ENCODE measurements at places on chromosomes 1 and 21. TPM values are rescaled to one million over a fixed set of nuclear protein-coding genes. Genes with fewer than 3 reads are reported as not detected.
A peak's percentile ranks its signal among the peaks of the same experiment; 100 is the strongest.

- no peak for DNase-seq
These were observed 85.7 kb downstream of the NENF start for GRCh38 chr1:212518188-212519054.

- no peak for DNase-seq
These were observed 36.6 kb downstream of the FMO4 start for GRCh38 chr1:171350594-171350993.

DNA sequence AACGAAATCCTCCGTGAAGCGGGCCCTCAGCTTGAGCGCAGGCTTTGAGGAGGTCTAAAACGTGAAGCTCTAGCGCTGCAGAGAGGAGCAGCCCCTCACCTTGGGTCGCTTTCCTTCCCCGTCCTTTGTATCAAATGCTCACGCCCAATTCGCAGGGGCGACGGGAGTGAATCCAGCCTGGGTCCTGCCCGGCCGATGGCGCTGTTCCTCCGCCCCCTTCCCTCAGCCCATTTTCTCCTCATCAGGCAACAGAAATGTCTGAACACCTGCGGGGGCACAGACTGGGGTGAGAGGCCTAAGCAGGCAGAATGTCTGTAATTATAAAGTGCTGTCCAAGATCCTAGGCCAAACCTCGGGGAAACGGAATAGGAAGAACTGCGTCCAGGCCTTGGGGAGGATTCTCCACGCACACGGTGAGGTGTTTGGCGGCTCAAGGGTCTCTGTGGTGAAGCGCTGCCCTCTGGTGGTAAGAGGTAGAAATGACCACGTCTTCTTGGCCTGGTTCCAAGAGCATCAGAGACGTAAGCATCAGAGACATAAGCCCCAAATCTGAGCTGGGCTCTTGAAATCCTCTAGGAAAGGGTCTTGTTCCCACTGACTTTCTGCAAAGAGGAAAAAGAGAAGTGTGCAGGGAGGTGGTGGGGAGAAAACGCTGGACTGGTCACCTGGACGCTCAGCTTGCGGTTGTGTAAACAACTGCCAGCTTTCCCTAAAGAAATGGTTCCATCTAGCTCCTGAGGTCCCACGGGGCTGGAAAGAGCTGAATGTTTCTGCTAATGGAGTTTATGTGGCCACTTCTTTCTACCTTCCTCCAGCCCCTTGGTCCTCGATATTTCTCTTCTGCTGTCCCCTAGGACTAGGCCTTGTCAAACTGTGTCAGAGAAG, 92.1 kb upstream of the CD53 start:
- DNase-seq: peak; percentile 48

ITLN2 gene
- 1.8 TPM for total RNA-seq

DNA sequence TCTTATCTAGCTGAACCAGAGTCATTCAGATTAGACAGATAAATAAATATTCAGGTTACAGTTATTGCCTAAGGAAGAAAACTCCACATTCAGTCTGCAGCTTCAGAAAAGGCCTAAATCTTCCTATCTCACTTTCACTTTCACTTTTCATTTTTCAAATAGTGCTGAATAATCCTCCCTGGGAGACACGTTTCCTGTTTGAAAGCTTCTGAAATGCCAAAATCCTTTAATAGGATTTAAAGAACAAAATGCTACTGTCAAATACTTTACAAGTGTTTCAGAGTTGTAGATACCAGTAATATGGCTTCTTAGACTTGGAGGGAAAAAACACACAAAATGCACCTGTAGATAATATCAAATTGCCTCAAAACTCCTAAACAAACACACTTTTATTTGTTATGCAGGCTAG, 3.9 kb downstream of the PSMB2 start:
- no peak for DNase-seq

DNA sequence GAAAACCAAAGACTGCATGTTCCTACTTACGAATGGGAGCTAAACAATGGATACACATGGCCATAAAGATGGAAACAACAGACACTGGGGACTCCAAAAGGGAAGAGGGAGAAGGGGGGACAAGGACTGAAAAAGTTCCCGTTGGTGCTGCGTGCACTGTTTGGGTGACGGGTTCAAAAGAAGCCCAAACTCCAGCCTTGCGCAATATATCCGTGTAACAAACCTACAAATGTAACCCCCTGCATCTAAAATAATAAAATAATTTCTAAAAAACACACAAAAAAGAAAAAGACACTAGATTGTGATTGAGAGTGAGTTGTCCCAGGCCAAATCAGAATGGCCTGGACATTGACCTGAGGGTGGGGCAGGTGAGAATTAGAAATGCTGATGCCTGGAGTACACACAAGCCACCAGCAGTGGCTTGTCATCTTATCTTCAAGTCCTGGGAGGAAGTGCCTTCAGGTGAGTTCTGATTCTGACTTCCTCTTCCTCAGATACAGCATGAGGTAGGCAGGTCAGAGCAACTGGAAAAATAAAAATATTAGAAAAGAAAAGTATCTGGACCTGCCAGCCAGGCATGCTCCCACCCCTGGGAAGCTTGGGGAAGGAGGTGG, 54.7 kb downstream of the SPATA46 start:
- DNase-seq: no peak

GRCh38 chr1:230124186-230125128, 57.4 kb downstream of the GALNT2 start:
- DNase-seq: no peak

DNA sequence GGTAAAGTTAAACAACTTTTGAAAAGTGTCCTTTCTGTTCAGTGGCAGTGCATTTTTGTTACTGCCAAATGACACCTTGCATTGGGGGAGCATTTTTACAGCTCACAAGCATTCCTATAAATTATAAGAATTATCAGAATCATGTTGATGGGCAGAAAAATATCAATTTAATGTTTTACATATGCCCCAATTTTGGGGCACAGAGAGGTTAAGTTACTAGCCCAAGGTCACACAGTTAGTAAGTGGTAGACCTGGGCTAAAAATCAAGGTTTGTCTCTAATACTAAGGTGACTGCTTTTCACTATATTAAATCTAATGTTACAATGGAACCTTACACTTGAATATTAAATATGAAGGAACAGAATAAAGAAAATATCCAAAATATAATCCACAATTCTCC, 180.1 kb upstream of the IVNS1ABP start:
- DNase-seq: no peak

PI4KB gene
- 52.1 TPM for total RNA-seq
